ENCODE measurements at places on chromosomes 3 and 15. TPM values are rescaled to one million over a fixed set of nuclear protein-coding genes. Genes with fewer than 3 reads are reported as not detected.

Gene SNAP23
- total RNA-seq, result 56.5 TPM

Gene FBXL22
- total RNA-seq, result 81.6 TPM

- DNase-seq, result no peak
Observed at GRCh38 chr3:177596248-177596815, 399.1 kb upstream of the TBL1XR1 start.

DNA sequence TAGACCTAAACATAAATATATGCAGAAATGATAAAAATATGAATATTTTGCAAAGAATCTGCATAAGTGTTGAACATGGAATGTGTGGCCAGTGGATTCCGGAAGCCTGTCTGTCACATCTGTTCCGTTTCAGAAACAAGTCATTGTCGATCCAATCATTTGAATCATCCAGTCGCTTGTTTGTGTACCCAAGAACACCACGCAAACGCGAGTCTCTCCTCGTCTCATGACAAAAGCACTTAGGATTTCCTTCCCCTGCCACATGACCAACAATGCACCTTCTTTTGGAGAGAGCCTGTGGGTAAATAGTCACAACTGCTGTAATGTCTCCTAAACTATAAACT, 80.2 kb downstream of the FMN1 start:
- no peak for DNase-seq

GRCh38 chr3:64038253-64038767, 15.0 kb upstream of the PSMD6 start:
- no peak for DNase-seq

GRCh38 chr3:72432246-72432645, 416.0 kb downstream of the SHQ1 start:
- DNase-seq, result no peak

GRCh38 chr3:188197388-188197847, 43.5 kb downstream of the LPP start:
- DNase-seq, result no peak

All from esophagus muscularis mucosa (tissue), 4 donors.